KG1 (cell line): ENCODE measurements at places on chromosomes 3 and 15.

DNA sequence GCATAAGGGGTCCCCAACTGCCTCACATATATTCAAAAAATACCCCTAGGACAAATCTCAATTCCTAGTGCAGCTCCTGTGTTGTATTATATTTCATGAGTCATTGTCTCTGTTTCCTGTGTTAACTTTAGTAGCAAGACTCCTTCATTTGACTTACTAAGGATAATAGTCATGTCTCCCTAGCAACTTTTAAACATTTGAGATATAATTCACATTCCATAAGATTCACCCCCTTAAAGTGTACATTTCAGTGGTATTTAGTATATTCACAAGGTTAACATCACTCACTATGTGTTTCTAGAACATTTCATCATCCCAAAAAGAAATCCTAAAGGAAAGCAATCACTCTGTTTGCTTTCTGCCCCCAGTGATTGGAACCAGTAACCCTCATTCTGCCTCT, 121.3 kb upstream of the WNT7A start:
- no peak for DNase-seq

- no peak for DNase-seq
Observed at GRCh38 chr15:80199869-80200268, 47.1 kb downstream of the FAH start.

GRCh38 chr15:41028853-41029252, 75.6 kb downstream of the CHAC1 start:
- no peak for DNase-seq

DNA sequence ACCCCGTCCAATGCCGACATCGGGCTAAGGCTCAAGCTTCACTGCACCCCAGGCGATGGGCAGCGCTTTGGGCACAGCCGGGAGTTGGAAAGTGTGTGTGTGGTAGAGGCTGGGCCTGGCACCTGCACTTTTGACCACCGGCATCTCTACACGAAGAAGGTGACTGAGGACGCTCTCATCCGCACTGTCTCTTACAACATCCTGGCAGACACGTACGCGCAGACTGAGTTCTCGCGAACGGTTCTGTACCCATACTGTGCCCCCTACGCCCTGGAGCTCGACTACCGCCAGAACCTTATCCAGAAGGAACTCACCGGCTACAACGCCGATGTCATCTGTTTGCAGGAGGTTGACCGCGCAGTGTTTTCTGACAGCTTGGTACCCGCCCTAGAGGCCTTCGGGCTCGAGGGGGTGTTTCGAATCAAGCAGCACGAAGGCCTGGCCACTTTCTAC, 1.0 kb downstream of the PDE12 start:
- DNase-seq = no peak

DNA sequence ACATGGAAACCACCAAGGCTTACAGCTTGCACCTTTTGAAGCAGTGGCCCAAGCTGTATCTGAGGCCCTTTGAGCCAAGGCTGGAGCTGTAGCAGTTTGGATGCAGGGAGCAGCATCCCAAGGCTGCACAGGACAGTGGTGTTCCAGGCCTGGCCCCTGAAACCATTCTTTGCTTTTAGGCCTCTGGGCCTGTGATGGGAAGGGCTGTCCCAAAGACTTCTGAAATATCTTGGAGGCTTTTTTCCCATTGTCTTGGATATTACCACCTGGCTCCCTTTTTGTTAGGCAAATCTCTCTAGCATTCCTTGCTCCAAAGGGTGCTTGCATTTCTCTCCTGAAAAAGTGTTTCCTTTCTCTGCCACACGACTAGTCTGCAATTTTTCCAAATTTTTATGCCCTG, 302.8 kb upstream of the MDFIC2 start:
- DNase-seq = no peak

DNA sequence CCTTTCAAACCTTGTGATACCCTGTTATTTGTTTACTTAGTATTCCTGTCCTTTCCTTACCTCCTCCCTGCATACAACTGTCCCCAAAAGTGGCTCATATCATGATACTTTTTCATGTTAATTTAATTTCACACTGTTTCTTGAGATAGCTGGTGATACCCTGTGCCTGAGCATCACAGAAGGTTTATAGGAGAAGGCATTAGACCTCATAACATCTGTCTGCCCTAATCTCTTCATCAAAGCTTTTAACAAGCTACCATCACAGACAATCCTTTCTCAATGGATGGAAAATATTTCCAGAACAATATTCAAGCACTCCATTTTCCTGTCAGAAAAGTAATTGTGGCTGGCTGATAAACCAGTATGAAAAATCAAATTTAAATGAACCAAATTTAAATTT, 81.6 kb downstream of the SSR3 start:
- DNase-seq = no peak

- DNase-seq = no peak
Observed at GRCh38 chr3:149042789-149043386, 43.4 kb downstream of the HLTF start.

DNA sequence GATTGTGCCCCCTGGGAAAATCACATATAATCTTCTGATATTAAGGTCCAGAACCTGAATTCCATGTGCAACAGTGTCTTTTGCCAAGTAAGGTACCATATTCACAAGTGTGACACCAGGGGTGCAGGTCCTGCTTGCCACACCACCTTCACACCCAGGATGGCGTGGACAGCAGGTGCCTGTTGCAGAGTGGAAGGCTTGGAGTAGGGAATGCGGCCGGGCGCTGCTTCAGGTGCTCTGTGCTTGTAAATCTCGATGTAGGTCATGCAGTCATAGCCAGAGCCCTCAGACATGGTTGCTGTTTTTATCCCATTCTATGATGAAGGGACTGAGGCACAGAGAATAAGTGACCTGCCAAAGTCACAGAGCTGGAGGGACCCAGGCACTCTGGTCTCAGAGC, 34.5 kb upstream of the GABRG3 start:
- no peak for DNase-seq

GRCh38 chr15:51840692-51841091, 11.2 kb downstream of the TMOD3 start:
- DNase-seq = no peak

DNA sequence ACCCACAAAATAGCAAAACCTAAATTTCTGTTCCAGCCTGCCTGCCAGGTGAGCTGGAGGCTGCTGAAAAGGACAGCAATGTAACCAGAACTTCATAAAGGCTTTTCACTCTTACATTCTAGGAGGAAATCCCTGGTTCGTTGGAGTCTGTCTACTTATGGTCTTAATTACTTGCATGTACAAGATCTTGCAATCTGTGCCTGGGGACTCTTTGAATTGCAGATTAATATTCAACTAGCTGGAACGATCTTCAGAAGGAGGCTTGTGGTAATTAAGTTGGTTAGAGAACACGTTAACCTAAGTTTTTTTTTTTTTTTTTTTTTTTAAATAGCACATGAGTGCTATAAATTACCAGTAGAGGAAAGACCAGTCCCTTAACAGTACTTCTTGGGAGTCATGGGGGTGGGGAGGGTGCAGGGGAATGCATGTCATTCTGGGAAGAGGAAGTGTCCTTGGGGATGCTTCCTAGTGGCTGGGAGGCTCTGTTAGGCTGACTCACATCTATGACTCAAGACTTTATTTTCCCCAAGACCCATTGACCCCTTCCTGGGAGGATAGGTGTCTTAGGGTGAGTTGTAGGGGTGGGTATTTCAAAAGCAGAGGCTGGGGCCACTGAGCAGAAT, 139.8 kb downstream of the RAB11A start:
- DNase-seq = no peak

- DNase-seq = no peak
Observed at GRCh38 chr3:192187485-192188051, 539.8 kb downstream of the FGF12 start.

- DNase-seq = peak; percentile 59
Observed at GRCh38 chr3:39107388-39108199, at the start of the genes GORASP1 and TTC21A. Gene GORASP1, minus strand, starts transcription at chr3:39107627. Its CDS starts 86 bp downstream, at chr3:39107541. Gene TTC21A, plus strand, starts transcription at chr3:39107680. Its CDS starts 158 bp downstream, at chr3:39107838.
